NCI-H1417 treated with DMSO at 0.1 percent for 48 hours (cell line): ENCODE measurements at places on chromosomes 11 and 22.

DNA sequence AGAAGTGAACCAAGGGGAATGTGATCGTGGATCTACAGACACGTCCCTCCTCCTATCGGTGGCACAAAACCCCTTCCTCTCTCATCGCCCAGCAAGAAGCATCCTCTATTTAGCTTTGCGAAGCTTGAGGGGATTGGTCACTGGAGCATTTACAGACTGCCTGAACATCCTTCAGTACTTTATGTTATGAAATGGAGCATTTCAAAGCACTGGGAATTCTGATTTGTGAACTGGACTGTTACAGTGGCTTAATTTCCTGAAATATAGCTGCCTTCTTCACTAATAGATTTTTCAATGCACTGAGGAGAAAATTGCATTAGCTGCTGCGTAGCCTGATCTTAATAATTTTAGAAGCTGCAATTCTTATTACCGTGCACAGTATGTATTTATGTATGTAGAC, 344.5 kb downstream of the LARGE1 start:
- no peak for DNase-seq

DNA sequence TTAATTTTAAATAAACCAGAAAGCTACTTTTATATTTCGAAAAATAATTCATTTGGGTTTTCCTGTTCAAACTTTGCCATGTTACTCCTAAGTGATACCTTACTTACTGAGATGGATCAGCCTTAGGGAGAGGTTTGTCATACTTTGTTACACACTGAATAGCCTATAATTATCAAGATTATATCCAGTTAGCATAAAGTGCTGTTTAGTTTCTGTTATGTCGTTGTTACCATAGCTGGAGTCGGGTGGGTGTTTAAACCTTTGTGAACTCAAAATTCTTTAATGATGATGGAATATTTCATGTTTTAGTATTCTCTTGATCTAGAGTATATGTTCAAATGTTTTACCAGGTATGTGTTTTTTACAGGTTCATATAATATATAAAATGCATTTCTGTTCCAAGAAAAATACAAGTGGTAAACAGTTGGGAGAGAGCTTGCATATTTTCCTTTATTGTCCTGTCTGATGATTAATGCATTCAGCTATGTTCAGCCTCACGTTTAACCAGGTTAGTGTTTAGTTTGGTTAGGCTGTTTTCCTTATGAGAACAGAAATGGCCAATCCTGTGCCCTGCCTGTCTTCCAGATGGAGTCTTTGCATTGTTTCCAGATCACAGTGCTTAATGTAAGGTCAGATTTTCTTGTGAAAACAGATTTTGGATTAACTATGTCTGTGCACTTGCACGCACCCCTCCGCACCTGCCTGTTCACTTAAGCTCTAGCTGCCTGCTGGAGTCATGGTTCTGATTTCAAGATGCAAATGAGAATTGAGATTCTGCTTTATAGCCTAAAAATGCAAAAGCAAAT, 105.6 kb downstream of the ATXN10 start:
- DNase-seq, result no peak

- no peak for DNase-seq
Measured at GRCh38 chr22:48424201-48424627, 1403.5 kb downstream of the BRD1 start.

DNA sequence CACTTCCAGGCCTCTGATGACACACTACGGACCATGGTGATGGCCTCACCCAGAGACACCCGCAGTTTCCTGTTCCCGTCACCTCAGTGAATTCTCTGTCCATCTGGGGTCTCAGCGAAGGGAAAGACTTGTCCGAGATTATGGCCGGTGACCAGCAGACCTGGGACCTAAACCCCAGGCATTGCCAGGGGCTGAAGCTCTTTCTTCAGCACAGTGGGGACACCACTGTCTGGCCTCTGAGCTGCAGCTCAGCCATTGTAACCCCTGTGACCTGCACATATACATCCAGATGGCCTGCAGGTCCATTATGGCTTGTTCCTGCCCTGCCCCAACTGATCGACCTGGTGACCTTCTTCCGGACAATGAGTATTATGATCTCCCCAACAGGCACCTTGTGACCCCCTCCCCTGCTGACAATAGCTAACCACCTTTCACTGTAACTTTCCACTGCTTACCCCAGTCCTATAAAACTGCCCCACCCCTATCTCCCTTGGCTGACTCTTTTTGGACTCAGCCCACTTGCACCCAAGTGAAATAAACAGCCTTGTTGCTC, 22.3 kb downstream of the CBX7 start:
- no peak for DNase-seq

DNA sequence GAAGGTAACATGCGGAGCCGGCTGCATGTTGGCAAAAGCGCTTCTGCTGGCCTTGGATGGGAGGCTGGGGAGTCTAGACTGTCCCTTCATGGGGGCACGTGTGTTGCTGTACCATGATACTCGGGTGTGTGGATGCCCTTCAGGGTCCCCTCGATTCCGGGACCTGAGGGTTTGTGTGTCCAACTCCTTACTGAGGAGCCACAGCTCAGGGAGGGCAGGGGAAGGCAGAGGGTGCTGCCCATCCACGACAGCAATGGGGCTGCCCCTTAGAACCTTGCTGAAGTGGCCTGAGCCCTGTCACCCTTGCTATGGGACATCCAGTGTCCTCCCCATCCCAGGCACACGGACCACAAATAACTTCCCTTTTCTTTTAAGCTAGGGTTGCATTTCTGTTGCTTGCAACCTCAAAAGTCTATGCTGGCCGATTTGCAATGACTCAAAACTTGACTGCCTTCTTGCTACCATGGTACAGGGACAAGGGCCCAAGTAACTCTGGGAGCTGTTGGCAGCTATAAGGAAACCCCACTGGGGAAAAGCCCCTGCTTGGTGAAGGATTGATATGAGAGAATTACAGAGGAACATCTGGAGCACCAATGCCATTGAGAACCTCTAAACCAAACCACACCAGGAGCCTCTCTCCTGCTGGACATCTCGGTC, 43.8 kb downstream of the RTL6 start:
- DNase-seq, result no peak

DNA sequence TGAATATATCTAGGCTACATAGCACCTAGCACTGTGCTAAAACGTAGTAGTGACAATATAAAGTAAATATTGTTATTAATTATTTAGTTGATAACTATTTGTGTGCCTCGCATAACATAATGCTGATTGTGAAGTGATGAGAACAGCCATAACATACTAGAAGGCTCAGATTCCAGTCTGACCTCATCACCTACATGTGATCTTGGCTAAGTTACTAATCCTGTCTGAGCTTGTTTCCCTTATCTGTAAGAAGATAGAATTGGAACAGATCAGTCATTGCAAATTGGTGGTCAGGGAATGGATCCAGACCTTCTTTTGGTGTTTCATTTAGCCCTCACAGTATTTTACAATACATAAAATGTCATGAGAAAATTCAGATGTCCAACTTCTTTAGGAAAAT, 103.4 kb upstream of the SEZ6L start:
- DNase-seq, result no peak

GRCh38 chr11:119085437-119085847, 761 bp downstream of the HMBS start:
- no peak for DNase-seq

GRCh38 chr11:10674911-10675440, 18.6 kb downstream of the IRAG1 start:
- no peak for DNase-seq
